ENCODE measurements at places on chromosomes 2 and 18. TPM values are rescaled to one million over a fixed set of nuclear protein-coding genes. Genes with fewer than 3 reads are reported as not detected.
A peak's percentile ranks its signal among the peaks of the same experiment; 100 is the strongest.

The GALNT5 gene
- 6.5 TPM for polyA plus RNA-seq

The ASIC4 gene
- 0.26 TPM for polyA plus RNA-seq

The PROKR1 gene
- polyA plus RNA-seq = 0.14 TPM

The RAD51AP2 gene
- 0.55 TPM for polyA plus RNA-seq

The NT5DC4 gene
- not detected for polyA plus RNA-seq

The FAM117B gene
- 25.6 TPM for polyA plus RNA-seq

The CFAP53 gene
- 2.4 TPM for polyA plus RNA-seq

The MAPRE2 gene
- polyA plus RNA-seq = 55.2 TPM

DNA sequence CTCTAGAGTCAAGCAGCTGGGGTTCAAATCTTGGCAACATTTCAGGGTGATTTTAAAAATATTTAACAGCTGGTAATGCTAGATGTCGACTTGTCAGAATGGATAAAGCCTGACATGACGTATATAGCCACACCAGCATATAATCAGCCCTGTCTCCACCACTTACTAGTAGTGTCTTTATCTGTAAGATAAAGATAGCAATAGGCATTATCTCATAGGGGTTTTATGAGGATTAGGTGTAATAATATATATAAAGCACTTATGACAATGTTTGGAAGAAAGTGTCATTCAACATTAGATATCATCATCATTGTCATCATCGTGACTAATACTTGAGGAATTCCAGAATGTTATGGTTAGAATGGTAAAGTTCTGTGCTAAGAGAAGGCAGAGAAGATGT, 369.0 kb upstream of the CWC22 start:
- DNase-seq = no peak

DNA sequence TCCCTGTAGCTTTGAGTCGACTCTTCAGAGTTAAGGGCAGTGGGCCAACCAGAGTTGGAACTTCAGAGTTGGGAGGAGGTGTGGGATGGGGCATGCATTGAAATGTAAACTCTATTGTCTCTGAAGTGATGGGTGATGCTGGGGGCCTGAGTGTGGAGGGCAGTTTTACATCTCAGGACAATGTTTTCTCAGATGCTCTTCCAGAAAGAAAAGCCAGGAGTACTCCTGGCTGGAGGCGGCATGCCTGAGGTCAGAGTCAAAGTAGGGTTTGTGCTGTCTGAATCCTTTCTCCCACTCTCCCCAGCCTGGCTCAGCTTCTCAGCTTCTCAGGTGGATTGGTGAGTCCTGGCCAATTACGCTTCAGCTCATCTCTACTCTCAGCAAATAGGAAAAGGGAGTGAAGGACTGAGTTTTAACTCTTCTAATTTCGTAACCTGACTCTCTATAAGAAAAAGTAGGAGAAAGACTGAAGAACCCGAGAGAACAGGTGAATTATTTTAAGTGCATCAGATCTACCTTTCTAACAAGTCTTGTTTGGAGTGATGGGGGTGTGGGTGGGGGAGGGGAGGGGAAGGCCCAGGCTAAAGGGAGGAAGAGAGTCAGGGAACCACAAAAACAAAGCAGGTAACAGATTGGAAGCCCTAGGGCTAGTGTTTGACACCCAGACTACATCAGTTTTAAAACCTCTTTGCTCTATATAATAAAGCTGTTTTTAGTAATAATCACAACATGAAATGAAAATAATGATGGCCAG, 107.5 kb upstream of the PELI1 start:
- DNase-seq = no peak

- no peak for DNase-seq
These were observed 253.7 kb upstream of the THUMPD2 start for GRCh38 chr2:40032650-40033319.

DNA sequence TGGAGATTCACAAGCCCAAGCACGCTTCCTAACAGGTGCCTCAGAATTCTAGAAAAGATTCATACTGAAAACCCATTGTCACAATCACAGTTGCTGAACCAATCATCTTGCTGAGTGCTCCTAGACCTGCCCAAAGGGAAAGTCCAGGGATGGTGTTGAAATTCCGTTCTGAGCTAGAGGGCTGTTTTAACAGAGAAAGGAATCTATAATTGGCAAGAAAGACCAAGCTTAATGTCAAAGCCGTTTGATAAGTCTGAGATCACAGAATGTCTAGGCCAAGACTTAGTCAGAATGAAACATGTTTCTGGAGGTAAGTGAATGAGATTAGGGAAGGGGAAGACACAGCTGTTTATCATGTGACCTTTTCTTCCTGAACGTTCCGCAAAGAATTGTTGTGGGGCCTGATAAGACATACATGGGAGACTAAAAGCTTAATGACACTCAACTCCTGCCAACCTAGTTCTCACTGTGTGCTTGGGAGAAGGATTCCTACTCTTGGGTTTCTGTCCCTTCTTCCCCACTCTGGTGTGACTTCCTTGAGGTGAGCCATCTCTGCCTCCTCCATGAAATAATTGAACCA, 27.5 kb downstream of the PMAIP1 start:
- DNase-seq = no peak

- DNase-seq = peak; percentile 64
These were observed 96.5 kb upstream of the SERTAD2 start for GRCh38 chr2:64750001-64750816.

DNA sequence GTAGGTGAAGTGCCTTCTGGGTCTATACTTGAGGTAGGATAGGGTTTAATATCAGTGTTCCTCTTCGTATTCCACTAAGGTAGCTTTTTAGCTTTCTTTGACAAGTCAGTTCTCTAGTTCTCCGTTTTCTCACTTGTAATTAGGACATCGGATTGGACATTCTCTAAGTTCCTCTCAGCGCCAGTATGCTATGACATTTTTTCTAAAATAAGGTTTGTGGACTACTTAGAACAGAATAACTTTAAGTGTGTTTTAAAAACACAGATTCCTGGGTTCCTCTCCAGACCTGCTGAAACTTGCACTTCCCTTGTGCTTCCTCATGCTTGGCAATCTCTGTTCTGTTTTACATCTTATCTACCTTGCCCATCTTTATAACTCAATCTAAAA, 69.3 kb upstream of the YWHAQ start:
- DNase-seq = no peak

DNA sequence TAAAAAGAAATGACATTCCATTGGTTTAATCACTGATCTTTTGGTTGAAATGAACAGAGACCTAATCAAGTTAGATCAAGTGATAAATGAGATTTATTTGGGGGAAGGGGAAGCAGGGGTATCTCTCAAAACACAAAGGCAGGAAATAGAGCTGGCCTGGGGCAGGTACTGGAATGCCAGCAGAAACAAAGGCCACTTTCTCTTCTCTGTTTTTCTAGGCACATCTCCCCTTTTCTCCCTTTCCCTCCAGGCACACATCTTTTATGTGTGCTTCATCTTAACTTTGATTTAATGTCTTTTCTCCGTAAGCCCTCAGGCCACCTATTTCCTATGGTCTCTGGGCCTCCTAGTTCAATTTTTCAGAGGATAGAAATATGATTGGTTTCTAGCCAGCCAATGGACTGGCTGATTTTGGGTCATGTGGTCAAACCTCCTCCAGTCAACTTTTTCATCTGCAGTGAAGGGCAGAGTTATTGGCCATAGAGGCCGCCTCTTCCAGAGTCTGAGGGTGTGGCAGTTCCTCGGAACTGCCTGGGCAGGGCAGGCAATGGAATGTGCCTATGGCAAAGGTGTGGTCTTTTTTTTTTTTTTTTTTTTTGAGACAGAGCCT, 58.9 kb upstream of the FAM136A start:
- no peak for DNase-seq

DNA sequence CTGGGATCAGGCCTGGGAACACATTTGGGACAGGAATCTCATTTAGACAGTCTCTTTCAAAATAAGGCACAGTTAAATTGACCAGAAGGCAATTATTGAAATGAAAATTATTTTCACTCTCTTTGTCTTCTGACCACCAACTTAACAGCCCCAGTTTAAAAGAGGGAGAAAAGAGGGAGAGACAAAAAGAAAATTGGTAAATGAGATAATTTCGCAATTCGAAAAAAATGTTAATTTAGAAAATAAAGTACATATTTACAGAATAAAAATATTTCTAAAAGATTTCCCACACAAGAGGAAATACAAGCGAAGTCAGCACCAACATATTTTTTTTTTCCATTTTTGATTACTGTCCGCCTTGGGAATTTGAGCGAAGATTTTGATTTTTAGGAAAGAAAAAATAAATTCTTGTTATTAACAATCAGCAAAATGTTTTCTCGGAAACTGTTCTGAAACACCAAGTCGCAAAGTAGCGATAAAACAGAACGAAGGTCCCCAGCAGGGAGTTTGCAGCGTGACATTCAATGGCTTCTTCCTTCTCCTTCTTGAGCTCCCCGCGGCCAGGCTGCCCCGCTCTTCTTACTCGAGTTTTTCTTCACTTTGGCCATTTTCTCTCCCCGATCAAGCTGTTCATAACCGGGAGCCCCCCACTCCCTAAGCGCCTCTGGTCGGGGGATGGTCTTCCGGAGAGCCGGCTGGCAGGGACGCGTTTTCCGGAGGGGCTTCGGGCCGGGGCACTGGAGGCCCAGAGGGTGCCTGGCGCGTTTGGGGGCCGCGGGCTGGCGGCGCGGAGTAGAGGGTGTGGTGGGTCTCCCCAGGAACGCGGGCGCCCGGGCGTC, 5.0 kb downstream of the SP9 start:
- DNase-seq = peak; percentile 15

- DNase-seq = peak; percentile 48
These were observed 24.2 kb downstream of the SIX3 start for GRCh38 chr2:44965684-44966083.

- no peak for DNase-seq
These were observed 250.0 kb downstream of the SMAD2 start for GRCh38 chr18:47680488-47680887.

GRCh38 chr2:160214461-160215445, 14.7 kb upstream of the ITGB6 start:
- DNase-seq = no peak

GRCh38 chr2:105864262-105864661, 119.5 kb downstream of the NCK2 start:
- DNase-seq = no peak

GRCh38 chr18:45785134-45785533, 40.3 kb upstream of the SIGLEC15 start:
- no peak for DNase-seq

DNA sequence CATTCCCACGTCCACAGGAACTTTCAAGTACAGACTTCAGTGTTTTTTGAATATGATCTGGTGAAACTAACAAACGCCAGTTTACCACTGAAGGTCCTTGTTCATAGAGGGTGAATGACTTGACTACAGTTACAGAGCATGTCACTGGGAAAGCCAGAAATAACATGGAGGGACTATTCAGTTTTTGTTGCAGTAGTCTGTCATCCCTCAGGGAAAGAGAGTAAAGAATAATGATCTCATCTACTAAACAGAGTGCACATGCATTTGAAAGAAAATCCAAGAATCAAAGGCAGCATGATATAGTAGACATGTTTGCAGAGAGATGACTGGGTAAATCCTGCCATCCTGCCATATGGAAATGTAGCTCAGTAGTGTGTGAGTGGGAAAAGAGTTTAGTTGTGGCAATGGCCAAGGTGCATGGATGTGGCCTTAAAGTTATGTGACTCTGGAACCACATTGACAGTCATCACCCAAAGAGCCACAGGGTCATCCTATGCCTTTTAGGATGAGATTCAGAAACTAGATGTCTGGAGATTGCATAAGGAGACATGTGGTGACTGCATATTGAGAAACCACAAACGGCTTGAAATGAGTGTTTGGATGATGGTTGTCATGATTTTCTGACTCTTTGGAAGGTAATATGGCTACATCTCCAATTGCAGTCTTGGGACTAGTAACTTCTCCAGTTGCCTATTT, 125.3 kb upstream of the ZEB2 start:
- DNase-seq = no peak

DNA sequence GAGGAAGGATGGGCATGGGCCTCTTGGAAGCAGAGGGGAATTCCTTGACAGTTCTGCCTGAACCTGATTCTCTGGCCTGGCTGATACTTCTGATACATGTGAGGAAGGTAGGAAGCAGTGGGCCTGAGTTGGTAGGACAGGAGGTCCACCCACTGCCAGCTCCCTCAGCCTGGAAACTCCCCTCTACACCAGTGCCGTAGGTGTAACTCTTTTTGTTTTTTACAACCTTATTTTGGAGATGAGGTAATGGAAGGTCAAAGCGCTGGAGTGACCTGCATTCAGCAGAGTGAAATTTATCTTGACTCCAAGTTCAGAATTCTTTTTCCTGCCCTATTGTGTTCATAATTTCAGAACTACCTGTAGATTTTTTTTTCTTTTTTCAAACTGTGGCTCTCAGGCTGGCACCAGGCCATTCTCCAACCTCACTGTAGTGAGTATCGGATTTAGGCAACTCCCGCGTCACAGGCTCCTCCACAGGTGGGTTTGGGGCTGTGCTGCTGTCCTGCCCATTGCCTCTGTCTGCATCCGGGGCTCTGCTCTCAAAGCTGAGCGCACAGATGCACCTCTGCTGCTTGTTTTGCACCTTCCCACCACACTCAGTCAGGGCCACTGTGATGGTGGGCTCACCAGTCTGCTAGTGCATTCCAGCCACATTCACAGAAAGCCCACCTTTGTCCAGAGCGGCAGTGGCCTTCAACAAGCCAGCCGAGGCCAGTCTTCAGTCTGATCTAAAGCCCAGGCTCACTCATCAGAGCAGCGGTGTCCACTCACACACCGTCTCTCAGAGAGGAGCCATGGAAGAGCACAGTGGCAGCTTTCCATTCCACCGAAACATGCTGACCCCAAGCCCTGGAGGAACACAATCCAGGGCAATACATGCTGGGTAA, 87.2 kb downstream of the UXS1 start:
- no peak for DNase-seq

DNA sequence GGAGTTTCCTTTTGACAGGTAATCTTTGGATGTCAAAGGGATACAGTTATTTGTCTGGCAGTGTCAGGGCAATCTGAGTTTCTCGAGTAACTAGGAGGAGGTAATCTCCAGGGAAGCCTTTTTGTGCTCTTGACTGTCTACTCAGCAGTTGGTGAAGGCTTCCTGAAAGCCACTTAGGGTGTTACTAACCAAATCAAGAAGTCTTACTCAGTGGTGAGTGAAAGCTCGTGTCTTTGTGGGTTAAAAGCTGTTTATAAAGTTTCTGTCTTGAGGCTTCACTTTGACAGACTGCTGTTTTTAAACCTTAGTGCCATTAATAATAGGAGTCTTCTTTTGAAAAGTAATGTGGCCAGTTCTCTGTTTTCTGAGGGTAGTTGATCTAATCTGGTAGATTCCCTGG, 1.7 kb downstream of the THSD7B start:
- DNase-seq = no peak

DNA sequence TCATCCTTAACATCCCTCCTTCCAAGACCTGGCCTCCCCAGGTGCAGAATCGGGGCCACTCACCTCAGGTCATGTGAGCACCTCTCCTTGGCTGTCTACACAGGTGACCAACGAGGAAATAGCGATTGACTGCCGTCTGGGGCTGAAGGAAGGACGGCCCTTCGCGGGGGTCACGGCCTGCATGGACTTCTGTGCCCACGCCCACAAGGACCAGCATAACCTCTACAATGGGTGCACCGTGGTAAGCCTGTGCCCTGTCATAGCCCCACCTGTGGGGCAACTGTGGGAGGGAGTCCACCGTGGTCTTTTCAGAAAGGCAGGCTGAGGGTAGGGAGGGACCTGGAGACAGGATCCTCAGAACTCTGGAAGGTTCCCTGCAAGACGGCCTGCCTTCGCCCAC, 54.3 kb downstream of the BOLA3 start:
- no peak for DNase-seq

Measured in left lung (tissue), 14 donors.